ENCODE measurements at places on chromosomes 3 and 15.

DNA sequence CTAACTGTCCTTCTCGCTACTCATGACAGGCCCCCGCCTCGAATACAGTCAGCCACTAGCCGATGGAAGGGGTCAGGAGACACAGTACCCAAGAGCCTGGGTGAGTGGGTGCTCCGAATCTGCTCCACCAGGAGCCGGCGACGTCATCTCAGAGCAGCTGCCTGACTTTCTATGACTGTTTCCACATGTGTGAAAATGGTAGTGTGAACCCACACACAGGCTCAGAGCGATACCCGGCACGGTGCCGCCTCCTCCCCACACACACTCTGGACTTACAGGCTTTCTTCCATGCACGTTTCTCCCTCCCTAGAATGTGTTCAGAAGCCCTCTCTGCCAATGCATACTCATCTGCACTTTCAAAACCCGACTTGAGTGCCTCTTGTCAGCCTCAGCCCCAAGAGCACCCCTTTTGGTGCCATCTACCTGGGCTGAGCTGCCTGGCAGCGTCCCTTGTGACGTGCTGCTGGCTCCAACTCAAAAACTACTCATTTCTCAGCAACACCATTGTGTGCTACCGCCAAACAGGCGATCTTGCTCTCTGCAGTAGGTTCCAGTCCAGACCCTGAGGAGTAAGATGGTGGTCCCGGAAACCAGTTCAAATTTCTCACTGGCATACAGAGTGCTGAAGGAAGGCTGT lies 29.7 kb downstream of the VGLL4 start:
- DNase-seq: no peak

GRCh38 chr3:81483046-81483445 lies 278.4 kb downstream of the GBE1 start:
- no peak for DNase-seq

DNA sequence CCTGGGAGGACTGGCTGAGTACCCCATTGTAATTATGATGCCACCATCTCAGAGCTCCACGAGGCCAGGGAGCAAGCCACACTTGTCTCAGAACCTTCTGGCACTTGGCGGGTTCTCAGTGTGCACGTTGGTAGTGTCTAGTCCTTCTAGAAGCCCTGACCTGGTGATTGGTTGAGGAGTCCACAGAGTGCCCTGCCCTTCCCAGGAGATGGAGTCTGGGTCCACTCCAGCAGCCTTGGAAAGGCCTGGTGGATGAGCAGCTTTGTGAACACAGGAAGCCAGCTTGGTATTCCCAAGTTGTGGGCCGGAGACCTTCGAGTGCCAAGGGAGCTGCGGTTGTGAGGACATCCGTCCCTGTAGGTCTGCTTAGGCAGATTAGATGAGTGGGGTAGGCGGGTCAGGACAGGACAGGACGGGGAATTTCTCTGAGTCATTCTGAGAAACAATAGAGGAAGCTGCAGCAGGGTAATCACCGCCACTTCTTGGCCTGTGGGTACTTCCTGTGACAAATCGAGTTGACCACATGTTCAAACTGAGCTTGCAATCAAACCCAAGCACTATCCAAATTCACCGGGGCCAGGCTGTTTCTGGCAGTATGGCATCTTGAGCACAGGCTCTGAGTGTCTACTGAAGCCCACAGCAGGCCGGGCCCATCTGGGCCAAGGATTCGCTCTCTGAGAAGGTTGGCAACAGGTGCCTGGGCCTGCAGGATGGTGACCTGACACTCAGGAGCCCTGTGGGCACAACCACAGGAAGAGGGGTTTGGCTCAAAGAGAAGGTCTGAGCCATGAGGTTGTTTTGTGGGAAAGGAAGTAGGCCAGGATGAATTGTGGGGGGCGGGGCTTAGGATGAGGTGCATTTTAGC lies 71.5 kb upstream of the PLXNA1 start:
- peak; percentile 85 for DNase-seq

GRCh38 chr3:156206157-156206556 lies 85.8 kb downstream of the KCNAB1 start:
- no peak for DNase-seq

- no peak for DNase-seq
Observed at GRCh38 chr3:34185301-34185700, 386.9 kb downstream of the PDCD6IP start.

DNA sequence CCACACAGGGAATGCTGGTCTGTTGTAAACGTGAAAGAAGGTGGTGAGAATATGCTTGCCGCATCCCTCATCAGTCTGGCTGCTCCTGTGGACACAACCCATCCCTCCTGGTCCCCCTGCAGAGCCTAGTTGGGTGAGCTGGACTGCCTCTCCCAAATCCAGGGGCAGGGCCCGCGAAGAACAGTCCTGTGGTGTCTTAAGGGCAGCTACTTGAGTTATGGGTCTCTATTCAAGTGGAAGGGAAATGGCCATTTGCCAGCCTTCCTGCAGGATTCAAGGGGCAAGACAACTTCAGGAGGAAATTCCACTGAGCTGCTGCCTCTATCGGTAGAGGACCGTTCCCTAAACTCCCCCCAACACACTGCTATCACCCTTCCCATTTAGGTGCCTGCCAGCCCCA lies 98.9 kb downstream of the IQSEC1 start:
- DNase-seq: no peak

DNA sequence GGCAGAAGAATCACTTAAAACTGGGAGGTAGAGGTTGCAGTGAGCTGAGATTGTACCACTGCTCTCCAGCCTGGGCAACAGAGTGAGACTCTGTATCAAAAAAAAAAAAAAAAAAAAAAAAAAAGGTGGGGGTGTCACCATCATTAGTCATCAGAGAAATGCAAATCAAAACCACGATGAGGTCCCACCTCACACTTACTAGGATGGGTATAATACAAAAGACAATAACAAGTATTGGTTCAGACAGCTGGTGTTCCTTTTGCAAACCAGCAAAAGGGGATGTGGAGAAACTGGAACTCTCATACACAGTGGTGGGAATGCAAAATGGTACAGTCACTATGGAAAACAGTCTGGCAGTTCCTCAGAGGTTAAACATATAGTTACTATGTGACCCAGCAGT lies 78.7 kb upstream of the TSC22D2 start:
- DNase-seq: no peak

- no peak for DNase-seq
Observed at GRCh38 chr3:130386604-130387263, 41.3 kb downstream of the COL6A5 start.

- no peak for DNase-seq
Observed at GRCh38 chr15:75696311-75696720, 16.3 kb downstream of the CSPG4 start.

DNA sequence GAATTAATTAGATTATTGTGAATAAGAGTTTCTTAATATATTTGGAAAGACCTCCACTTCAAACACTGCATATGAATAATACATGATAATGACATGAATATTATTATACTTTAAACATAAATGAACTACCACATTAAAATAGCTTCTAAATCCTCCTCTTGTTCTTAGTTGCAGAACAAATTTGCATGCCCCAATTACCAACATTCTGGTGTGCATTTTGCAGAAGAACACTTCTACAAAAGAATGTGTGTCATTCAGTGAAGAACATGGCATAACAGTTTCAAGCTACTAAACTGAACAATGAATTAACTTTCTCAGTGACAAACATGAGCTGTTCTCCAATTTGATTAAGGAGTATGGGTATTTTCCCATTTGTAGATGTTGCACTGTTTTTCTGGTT lies 711.3 kb upstream of the NAALADL2 start:
- no peak for DNase-seq

DNA sequence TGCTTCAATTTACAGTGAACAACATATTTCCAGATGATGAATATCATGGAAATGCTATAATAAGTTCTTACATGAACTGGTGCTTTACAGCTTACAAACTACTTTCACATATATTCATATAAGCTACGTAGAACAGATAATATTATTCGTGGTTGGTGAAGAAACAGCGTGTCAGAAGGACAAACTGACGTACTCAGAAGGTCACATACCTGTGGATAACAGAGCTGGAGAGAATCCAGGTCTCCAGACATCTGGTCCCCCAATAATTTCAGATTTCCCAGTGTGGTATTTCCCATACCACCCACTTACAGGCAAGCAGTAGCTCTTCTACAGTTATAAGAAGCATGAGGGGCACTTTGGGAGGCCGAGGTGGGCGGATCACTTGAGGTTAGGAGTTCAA lies 156.6 kb downstream of the PLD1 start:
- no peak for DNase-seq

DNA sequence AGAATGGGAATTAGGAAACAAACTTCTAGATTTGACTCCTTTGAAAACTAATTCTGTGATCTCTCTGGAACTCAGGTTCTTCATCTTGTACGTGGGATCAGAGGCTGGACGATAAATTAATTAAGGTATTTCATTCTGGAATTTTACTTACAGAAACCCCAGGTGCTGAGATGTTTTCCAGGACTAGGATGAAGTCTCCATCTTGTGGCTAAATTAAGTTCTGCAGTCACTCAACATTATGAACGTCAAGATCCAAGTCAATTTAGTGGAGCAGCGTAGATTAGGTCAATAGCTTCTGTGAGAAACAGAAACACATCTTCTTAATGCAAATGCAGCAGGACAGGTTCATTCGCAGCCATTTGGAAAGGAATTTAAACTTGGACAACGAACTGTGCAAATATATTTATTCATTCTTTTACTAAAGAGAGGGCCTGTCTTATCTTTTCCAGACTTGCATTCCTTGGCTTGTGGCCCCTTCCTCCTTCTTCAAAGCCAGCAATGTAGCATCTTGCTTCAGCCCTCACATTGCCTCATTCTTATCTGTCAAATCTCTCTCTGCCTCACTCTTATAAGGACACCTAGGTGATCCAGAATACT lies 26.7 kb upstream of the TMC3 start:
- DNase-seq: no peak

GRCh38 chr15:39784638-39785037 lies 2.0 kb upstream of the FSIP1 start:
- DNase-seq: no peak

DNA sequence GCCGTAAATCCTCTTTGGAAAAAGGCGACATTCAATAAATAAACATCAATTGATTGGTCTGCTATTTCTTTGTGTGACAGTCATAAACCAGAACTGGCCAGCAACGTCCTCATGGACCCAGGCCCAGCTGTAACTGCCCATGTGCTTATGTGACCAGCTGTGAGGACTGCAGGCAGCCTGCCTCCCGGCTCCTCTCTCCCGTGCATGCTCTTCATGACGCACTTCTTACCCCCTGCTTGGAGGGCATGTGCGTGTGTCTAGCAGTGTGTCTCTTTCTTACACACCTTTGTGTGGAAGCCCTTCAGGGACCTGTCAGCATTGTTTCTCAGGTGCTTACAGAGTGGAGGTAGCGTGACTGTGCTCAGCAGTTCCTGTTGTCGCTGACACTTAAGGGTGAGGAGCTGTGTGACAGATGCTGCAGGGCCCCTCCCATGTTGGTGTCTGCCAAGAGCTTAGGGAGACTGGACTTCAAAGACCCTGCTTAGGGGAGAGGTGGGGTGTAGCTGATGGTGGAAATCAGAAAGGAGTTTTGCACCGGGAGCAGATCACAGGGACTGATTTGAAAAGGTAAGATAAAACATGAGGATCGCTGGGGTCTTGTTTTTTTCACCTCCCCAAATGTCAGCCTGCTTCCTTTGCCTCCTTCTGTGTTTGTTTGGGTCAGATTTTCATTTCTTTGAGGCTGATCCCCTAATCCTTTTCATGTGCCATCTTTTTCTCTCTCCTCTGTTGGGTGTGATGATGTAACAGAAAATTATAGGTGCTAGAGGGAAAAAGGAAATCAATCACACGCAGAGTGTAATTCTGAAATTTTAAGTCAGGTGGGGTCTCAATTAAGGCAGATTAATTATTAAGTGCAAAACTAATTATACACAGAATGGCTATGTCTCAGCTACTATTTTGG lies 2.1 kb downstream of the PODXL2 start:
- DNase-seq: no peak

GRCh38 chr3:105764378-105765307 lies 104.2 kb downstream of the CBLB start:
- no peak for DNase-seq

DNA sequence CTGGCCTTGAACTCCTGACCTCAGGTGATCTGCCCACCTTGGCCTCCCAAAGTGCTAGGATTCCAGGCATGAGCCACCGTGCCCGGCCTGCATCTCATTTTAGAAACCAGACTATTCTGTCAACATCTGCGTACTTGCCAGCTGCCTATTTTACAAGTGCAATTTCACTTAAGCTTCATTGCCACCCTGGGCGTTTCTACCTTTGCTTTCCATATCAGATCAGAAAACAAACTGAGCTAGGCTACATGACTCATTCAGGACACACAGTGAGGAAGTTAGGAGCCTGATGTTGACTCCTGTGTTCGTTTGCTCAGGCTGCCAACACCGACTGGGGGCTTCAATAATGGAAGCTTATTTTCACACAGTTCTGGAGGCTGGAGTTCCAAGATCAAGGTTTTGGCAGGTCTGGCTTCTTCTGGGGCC lies 42.3 kb upstream of the KLHL25 start:
- DNase-seq: no peak

DNA sequence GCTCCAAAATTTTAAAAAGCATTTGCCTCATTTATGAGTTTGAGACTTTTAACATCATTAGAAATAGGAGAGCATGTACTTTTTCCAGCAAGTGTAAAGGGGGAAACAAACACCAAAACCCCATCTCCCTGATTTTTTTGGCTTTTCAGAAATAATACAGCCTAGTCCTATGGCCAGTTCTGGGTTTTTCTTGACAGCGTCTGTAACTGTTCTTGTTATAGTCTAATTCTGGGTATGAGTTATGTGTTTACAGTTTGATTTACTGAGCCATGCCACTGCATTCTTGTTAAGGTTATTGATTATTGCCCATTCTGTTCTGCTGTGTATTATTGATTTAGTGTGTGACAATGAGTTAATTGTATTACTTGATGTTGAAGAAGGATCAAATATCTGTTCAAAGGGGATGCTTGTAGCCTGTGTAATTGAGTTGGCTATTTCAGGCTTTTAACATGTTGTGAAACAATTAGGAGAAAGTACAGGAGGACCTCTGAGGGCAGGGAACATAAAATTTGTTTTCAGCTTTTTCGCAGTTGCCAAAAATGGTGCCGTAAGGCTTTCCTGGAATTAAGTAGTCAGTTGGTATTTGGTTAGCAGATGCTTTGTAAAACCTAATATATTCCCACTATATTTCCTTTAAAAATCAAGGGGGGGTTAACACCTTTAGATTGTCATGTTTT lies 46.1 kb downstream of the MBNL1 start:
- no peak for DNase-seq

DNA sequence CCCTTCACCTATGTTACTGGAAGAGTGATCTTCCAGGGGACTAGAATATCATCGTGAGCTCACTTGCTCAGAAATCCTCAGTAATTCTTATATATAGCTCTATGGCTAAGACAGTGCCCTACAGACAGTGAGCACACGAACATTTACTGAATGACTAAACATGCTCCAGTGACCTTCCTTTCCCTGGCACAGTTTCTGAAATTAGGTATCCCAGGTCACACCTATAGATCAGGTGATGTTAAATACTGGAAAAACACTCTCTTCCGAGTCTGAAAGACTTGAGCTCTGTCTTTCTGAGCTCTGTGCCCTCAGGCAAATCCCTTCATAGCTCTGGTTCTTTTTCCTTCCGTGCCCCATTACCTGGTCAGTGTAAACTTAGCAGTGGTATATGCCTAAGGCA lies 239.4 kb upstream of the LRIG1 start:
- DNase-seq: no peak

- DNase-seq: no peak
Observed at GRCh38 chr3:139124197-139124596, 79.5 kb upstream of the PRR23C start.
